ENCODE measurements at places on chromosomes 7 and 10. TPM values are rescaled to one million over a fixed set of nuclear protein-coding genes. Genes with fewer than 3 reads are reported as not detected.

CTBP2 gene
- 152 TPM for total RNA-seq

LIPK gene
- not detected for total RNA-seq

OR2A5 gene
- not detected for total RNA-seq

GALNT17 gene
- not detected for total RNA-seq

SFTPA1 gene
- not detected for total RNA-seq

NPFFR1 gene
- not detected for total RNA-seq

CDNF gene
- total RNA-seq: 2.9 TPM

LLCFC1 gene
- total RNA-seq: not detected

GPR37 gene
- 1.9 TPM for total RNA-seq

CACNA2D1 gene
- not detected for total RNA-seq

MEST gene
- 39.0 TPM for total RNA-seq

TAS2R5 gene
- 4.7 TPM for total RNA-seq

COL28A1 gene
- 0.29 TPM for total RNA-seq

SCART1 gene
- total RNA-seq: 1.3 TPM

INTS15 gene
- total RNA-seq: 25.4 TPM

RARRES2 gene
- total RNA-seq: not detected

PLEKHS1 gene
- total RNA-seq: not detected

MINDY3 gene
- 28.8 TPM for total RNA-seq

FAM237B gene
- total RNA-seq: not detected

AHR gene
- 99.1 TPM for total RNA-seq

DDX50 gene
- total RNA-seq: 66.3 TPM

SPDYE2 gene
- 0.22 TPM for total RNA-seq

FXYD4 gene
- total RNA-seq: not detected

DNAJC12 gene
- 9.5 TPM for total RNA-seq

NYAP1 gene
- total RNA-seq: not detected

ARHGAP22 gene
- 4.0 TPM for total RNA-seq

ACTL6B gene
- not detected for total RNA-seq

UNCX gene
- total RNA-seq: not detected

HPS1 gene
- total RNA-seq: 40.5 TPM

LIPN gene
- total RNA-seq: not detected

MSMB gene
- total RNA-seq: not detected

HMX3 gene
- not detected for total RNA-seq

MMRN2 gene
- total RNA-seq: 1.5 TPM

UBE2D1 gene
- 12.2 TPM for total RNA-seq

NUDCD3 gene
- total RNA-seq: 87.7 TPM

POLR2J2 gene
- 13.8 TPM for total RNA-seq

GPR26 gene
- total RNA-seq: not detected

STAMBPL1 gene
- total RNA-seq: 29.2 TPM

GNGT1 gene
- total RNA-seq: not detected

RP9 gene
- total RNA-seq: 32.1 TPM

EPDR1 gene
- not detected for total RNA-seq

TMEM213 gene
- total RNA-seq: not detected

ZNF365 gene
- 2.9 TPM for total RNA-seq

COL13A1 gene
- total RNA-seq: 0.47 TPM

CHST15 gene
- 38.8 TPM for total RNA-seq

FAM25A gene
- not detected for total RNA-seq

RASSF4 gene
- total RNA-seq: 0.22 TPM
